ENCODE measurements at places on chromosomes 12 and 14.

- no peak for DNase-seq
These were observed 31.3 kb downstream of the DMAC2L start for GRCh38 chr14:50343434-50343833.

GRCh38 chr14:75864352-75864751 lies 117.4 kb downstream of the TGFB3 start:
- no peak for DNase-seq

GRCh38 chr14:74500417-74501134 lies 7.0 kb downstream of the ISCA2 start:
- peak; percentile 90 for DNase-seq

DNA sequence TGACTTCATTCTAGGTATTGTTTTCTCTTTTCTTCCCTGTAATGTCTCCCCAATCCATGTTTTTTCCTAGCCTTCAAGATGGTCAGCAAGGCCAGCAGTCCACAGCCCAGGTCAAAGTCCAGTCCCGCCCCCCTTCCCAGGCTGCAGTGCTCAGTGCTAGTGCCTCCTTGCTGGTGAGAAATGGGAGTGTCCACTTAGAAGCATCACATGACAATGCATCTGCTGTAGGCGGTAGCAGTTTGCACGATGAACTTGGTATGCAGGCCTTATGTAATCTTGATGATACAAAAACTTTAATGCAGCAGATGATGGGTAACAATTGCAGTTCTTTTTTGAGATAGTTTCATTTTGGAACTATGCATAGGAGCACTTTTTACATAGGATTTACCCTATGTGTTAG lies 88.4 kb downstream of the PCNX1 start:
- peak; percentile 73 for DNase-seq

DNA sequence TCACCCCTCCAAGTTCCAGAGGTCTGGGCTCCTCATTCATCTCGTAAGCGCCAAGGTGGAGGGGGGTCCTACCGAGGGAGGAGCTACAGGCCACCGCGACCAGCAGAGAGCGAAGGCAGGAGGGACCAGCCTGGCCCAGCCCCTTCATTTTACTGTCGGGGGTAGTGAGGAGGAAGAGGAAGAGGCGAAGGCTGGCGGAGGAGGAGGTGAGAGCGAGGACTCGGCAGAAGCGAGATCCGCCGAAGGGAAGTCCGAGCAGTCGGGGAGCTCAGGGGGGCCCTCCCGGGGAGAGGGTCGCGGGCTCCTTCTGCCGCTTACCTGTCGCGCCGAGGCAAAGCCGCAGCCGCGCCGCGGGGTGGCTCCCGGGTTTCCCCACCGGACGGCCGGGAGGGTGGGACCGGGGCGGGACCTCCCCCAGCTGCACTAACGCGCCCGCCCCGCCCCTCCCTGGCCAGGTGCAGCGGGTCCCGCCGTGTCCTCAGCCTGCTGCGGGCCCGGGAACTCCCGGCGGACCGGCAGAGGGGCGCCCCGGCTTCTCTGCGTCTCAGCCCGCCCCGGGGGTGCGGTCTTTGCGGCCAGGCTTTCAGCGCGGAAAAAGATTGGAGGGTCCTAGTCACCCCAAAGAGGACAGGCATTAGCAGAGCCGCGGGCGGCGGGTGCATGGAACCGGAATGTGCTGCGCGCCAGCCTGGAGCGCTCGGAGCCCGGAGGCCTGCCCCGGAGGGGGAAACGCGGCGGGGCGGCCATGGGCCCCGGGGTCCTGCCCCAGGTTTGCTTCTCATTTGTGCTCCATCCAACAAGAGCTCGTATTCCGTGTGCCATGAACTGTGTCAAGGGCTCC lies at the start of gene GALNT6:
TSS of gene GALNT6 (minus strand) at position 124 of the 841 bp plus-strand sequence. CDS start 11,625 bp downstream, outside the sequence.
- peak; percentile 76 for DNase-seq

DNA sequence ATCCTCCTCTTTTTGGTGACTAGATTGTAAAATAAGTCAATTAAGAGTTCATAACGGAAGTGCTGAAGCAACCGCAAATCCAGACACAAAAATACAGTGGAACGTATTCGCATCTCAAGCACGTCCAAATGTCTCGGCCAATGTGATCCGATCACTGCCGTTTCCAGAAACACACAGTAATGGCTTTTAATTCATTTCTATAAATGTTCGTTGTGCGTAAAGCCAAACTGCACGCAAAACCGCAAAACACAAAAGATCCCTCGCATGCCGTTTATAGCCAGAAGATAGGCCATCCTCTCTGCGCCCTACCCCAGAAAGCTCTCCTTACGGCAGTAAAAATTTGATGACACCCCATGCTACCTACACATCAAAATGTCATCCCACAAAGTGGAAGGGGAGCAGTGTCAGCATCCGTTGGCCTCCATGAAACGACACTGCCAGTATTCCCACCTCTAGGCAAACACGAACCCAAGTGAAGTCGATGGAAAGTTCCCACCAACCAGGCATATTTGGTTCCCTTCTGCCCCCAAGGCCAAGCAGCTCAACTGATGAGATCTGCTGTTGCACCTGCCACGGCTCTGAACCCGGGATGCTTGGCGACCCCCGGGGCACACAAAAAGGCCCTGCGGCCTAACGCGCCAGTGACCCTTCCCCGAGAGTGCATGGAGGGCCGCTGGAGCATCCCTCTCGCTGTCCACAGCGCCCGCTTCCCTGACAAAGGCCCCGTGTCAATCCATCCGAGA lies 1.4 kb downstream of the HECTD4 start:
- no peak for DNase-seq

DNA sequence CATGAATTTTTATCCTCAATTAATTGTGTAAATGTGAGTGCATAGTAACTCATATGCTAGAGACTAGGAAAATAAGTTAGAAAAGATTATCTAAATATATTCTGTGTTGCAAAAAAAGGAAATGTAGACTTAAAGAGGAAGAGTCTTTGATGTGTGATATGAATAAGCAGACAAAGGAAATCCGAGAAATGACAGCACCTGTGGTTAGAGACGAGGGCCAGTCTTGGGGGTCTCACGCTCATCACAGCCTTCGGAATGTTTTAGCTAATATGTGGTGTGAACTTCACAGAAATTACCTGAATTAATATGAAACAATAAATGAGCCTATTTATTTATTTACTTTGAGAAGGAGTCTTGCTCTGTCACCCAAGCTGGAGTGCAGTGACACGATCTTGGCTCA lies 11.6 kb downstream of the ATP6V0A2 start:
- DNase-seq: no peak

- DNase-seq: peak; percentile 31
These were observed 190.2 kb downstream of the FSCB start for GRCh38 chr14:44316647-44317440.

- peak; percentile 64 for DNase-seq
These were observed 633.5 kb downstream of the RERGL start for GRCh38 chr12:17456486-17456885.

Data from mesendoderm (in vitro differentiated cells).